ENCODE measurements at places on chromosomes 7 and 10. TPM values are rescaled to one million over a fixed set of nuclear protein-coding genes. Genes with fewer than 3 reads are reported as not detected.

- no peak overlapping the region for H3K4me3 ChIP-seq
- no peaks in the 10 kb centered on the region for H3K36me3 ChIP-seq
- H3K27me3 ChIP-seq = no peaks in the 10 kb centered on the region
- H3K4me1 ChIP-seq = no peaks in the 10 kb centered on the region
- no peak overlapping the region for H3K27ac ChIP-seq
These were observed 85.0 kb downstream of the PRKCQ start for GRCh38 chr10:6494936-6495592.

The BLVRA gene
- total RNA-seq = 101 TPM

The TCTN3 gene
- 20.5 TPM for total RNA-seq

DNA sequence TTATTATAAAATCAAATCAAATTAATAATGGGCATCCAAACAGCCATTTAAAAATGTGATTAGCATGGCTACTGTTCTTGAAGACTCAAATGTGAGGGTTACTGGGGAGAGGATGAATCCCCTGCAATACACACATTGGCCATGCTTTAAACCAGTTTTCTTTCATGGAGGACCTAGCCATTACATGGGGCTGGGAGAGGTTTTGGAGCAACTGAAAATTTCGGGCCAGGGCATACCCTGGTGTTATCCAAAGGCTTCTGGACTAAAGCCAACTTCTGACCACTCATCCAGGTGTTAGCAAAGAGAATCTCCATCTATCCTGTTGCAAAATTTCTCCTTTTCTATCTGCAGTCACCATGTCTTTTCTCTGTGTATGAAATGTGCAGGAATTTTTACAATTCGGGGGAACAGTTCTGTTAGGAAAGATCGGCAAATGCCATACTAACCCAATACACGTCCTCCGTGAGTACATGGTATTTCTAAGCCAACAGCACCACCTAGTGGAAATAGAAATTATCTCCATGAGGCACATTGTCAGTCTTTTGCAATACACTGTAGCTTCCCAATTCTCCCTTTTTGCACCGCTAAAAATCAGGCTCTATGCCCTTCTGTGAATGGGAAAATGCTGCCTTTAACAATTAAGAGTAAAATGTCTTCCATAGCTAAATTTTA is 47.0 kb upstream of the ZNF107 start:
- no peaks in the 10 kb centered on the region for H3K4me1 ChIP-seq
- H3K4me3 ChIP-seq = no peak overlapping the region
- DNase-seq = no peak
- H3K27me3 ChIP-seq = no peaks in the 10 kb centered on the region
- no peak overlapping the region for H3K27ac ChIP-seq

GRCh38 chr7:18828260-18828993 is 289.0 kb downstream of the TWIST1 start:
- H3K27me3 ChIP-seq = no peaks in the 10 kb centered on the region
- H3K27ac ChIP-seq = no peak overlapping the region
- no peaks in the 10 kb centered on the region for H3K36me3 ChIP-seq
- H3K4me1 ChIP-seq = no peaks in the 10 kb centered on the region

GRCh38 chr7:143901332-143901667 is 676 bp downstream of the TCAF1 start:
- no peaks in the 10 kb centered on the region for H3K4me1 ChIP-seq
- no peaks in the 10 kb centered on the region for H3K27me3 ChIP-seq
- H3K27ac ChIP-seq = peak overlapping the region; percentile 96
- no peaks in the 10 kb centered on the region for H3K36me3 ChIP-seq
- DNase-seq = peak; percentile 78

DNA sequence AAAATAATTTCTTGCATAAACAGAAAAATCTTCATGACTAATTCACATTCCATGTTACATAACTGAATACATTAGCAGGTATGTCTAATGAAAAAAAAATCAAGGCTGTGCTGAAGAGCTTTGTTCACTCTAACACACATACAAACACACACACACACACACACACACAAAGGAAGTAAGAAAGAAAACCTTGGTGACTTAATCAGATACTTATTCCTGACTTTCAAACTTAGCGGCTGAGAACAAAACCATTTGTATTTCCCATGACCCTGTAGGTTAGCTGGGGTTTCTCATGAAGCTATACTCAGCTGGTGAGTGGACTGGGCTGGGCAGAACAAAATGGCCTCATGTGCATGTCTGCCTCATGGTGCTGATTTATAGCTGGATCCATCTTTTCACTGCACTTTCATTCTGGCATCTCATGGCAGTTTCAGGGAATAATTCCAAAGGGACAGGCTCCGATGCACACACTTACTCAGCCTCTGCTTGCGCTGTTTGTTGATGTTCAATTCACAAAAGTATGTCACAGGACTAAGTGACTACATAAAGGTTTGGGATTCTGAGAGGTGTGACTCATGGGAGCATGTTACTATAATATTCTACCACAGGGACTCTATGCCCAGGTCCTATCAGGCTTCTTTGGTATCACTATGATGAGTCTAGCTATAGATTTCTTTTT is 161.2 kb downstream of the PCLO start:
- no peak for DNase-seq
- no peaks in the 10 kb centered on the region for H3K36me3 ChIP-seq
- H3K4me3 ChIP-seq = no peak overlapping the region
- no peaks in the 10 kb centered on the region for H3K4me1 ChIP-seq

DNA sequence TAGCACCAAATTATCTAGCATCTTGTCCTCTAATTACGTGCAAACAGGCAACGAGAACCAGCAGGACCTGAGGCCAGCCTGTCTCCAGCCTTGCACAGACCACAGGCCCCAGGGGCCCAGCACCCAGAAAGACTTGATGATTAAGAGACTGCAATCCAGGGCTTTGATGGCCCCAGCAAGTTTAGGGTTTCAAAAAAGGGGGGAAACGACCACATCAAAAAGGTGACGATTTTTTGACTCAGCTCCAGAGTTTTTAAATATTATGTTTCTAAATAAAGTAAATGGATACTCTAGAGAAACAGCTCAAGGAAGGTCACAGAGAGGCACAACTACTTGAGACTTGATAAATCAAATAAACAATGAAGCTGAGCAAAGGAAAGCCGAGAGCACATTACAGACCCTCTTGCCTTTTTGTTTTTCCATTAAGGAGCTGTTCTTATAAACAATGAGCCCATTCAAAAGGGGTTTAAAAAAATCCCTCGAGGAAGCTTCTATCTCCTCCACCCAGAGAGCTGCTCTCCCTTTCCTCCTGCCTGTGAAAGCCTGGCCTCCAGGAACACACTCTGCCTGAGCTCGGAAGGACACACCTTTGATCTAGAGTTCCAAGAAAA is 44.1 kb downstream of the GLI3 start:
- DNase-seq = no peak

GRCh38 chr10:126520751-126521317 is 132.6 kb upstream of the ADAM12 start:
- no peak for DNase-seq
- no peaks in the 10 kb centered on the region for H3K4me1 ChIP-seq
- no peak overlapping the region for H3K27ac ChIP-seq
- no peak overlapping the region for H3K4me3 ChIP-seq
- peaks cover 5% of the 10 kb centered on the region for H3K27me3 ChIP-seq
- no peaks in the 10 kb centered on the region for H3K36me3 ChIP-seq

GRCh38 chr7:157851501-157852067 is 514.8 kb downstream of the DNAJB6 start:
- no peaks in the 10 kb centered on the region for H3K36me3 ChIP-seq
- no peak overlapping the region for H3K4me3 ChIP-seq
- no peaks in the 10 kb centered on the region for H3K4me1 ChIP-seq
- H3K27ac ChIP-seq = no peak overlapping the region
- H3K27me3 ChIP-seq = peaks cover 12% of the 10 kb centered on the region
- peak; percentile 76 for DNase-seq

GRCh38 chr10:125072794-125073193 is 87.6 kb downstream of the CTBP2 start:
- H3K36me3 ChIP-seq = no peaks in the 10 kb centered on the region
- DNase-seq = no peak
- H3K4me1 ChIP-seq = peaks cover 4% of the 10 kb centered on the region
- H3K27ac ChIP-seq = no peak overlapping the region
- H3K4me3 ChIP-seq = no peak overlapping the region
- no peaks in the 10 kb centered on the region for H3K27me3 ChIP-seq

- no peaks in the 10 kb centered on the region for H3K4me1 ChIP-seq
- no peaks in the 10 kb centered on the region for H3K27me3 ChIP-seq
- DNase-seq = peak; percentile 83
- H3K36me3 ChIP-seq = no peaks in the 10 kb centered on the region
These were observed 51.2 kb downstream of the PDK4 start for GRCh38 chr7:95545007-95545615.

Measured in sigmoid colon (tissue), 7 donors.